ENCODE measurements at places on chromosomes 1 and 21.

GRCh38 chr1:189787201-189787600 is 690.5 kb downstream of the BRINP3 start:
- DNase-seq, result no peak

- no peak for DNase-seq
These were observed 99.1 kb upstream of the ZNF644 start for GRCh38 chr1:91120936-91121335.

DNA sequence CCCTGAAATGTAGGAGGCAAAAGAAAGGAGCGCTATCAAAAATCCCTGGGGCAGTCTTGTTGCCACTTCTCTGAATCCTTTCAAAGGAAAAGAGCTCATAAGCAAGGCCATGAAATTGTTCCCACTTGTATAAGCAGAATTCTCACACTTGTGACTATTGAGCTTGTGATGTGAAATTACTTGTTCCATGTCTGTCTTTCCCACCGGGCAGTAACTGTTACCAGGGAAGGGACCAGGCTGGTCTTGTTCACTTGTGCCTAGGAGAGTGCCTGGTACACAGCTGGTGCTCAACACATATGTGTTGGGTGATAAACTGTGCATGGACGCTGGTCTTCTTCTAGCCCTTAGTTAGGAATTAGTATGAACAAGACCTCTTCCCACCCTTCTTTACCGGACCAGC is 150.6 kb downstream of the CDC7 start:
- DNase-seq, result no peak

DNA sequence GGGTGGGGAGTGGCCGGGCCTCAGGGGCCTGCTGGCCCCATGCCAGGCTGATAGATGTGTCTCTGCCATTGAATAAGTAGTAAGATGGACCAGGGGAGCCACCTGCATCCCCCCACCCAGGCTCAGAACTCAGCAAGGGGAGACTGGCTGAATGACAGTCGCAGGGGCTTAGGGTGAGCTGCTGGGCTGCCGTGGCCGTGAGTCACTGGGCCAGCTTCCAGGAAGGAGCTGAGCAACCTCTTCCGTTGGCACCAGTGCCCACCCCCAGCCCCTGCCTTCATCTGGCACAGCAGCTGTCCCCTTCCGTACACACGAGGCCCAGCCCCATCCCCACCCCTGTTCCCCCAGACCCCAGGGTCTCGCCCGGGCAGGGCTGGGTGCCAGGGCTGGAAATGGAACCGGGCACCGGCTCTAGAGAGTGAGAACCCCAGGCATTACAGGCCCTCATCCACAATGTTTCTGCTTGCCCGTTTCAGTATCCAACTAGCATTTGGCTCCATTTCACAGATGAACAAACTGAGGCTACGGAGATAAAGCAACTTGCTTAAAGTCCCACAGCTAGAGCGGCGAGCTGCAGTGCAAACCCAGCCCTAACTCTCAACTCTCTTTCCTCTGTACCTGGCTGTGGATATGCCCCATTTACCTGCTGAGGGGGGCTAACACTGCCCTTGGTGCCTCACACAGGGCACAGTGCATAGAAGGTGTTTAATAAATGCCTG is 10.2 kb downstream of the WNT4 start:
- no peak for DNase-seq

DNA sequence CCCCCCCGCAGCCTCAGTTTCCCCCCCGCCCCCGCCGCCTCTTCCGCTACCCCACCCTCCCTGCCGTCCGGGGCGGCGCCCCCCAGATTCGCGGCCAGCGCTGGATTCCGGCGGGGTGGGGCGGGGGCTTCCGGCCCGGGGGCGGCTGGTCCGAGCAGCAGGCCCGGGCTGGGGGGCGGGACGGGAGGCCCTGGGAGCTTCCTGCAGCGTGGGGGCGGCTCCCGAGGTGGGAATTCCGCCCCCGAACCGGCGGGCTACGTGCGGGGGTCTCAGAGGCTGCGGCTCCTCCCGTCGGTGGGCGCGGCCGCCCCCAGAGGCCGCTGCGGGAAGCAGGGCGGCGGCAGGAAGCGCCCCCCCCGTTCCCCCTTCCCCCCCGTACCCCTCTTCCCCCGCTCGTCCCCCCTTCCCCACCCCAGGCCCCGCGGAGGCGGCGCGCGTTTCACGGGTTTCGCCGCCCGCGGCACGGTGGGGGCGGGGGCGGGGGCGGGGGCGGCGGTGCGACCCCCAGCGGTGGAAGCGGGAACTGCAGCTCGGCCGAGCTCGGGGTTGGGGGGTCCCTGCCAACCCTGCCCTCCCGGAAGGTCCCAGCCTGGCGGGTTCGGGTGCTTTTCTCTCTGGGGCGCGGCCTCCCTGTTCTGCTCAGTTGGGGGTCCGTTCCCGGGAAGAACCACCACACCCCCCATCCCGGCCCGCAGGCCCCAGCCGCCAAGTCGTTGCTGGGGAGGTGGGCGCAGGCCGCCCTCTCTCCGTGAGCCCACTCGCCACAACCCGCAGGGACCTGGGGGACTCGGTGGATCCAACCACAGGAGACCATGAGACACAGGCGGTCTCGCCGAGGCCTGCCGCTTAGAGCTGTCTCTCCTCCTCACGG is 76.3 kb downstream of the MORN1 start:
- DNase-seq, result no peak

DNA sequence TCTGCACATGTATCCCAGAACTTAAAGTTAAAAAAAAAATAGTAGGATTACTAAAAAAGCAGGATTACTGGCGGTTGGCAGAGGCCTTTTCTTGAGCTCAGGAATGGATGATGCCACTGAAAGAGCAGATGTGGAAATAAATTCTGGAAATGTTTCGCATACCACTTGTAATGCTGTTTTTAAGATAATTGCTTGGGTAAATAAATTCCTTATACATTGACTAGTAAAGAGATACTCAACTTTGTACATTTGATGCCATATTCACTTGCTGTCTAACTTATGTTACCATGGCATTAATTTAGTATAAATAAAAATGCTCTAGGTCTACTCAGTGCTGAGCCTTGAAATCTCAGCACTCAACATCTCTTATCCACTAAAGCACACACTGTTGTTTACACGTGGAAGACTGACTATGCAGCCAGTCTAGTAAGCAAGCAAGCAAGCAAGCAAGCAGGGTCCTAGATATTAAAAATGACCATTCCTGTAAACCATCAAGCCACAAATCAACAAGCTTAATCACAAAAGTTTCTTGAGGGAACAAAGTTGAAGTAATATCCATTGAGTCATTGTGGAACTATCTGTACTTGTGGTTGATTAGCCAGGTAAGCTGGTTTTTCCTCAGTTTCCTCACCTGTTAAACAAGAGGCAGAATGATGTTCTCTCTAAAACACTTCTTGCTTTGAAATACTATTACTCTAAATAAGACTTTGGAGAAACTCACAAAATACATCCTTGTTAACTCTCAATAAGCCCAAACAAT is 1.7 kb upstream of the RASAL2 start:
- DNase-seq, result no peak

GRCh38 chr1:24391882-24392603 is 21.5 kb downstream of the STPG1 start:
- DNase-seq, result peak; percentile 87

- DNase-seq, result no peak
These were observed 62.7 kb upstream of the GPR89A start for GRCh38 chr1:145545055-145545454.

GRCh38 chr1:175343945-175344344 is 151.4 kb upstream of the KIAA0040 start:
- DNase-seq, result no peak

DNA sequence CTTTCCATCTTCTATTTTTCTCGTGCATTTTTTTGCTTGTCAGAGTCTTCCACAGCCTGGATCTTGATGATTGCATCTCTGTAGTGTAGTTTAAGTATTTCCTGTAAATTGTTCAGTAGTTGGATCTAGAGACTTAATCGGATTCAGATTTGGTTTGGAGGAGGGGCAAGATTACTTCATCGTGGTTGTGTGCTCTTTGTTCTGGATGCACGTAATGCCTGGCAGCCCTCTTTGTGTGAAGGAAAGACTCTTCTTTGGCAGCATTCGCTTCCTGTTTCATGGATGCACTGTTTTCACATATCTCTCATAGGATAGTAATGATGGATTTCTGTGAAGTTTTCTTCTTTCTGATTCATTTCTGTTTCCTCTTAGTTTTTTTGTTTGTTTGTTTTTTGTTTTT is 14.2 kb downstream of the SEMA4A start:
- DNase-seq, result no peak

Measured in osteocyte (in vitro differentiated cells).